ENCODE measurements at places on chromosomes 2 and 18.

DNA sequence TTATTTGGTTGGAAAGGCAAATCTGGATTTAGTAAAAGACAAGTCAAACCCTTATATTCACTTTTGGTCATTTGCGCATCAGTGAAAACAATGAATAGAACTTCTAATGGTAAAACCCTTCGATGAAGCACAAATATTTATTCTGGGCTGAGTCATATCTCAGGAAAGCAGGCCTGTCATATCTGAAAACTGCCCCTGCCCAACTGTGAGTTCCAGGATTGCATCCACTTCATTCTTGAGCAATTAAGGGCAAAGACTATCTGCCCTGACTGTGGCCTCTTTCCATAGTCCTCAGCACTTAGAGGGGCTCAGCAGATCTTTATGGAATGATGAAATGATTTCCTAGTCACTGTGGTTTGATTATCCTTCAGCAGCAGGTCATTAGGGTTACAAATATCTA, 795.2 kb upstream of the ID2 start:
- no peak for DNase-seq

DNA sequence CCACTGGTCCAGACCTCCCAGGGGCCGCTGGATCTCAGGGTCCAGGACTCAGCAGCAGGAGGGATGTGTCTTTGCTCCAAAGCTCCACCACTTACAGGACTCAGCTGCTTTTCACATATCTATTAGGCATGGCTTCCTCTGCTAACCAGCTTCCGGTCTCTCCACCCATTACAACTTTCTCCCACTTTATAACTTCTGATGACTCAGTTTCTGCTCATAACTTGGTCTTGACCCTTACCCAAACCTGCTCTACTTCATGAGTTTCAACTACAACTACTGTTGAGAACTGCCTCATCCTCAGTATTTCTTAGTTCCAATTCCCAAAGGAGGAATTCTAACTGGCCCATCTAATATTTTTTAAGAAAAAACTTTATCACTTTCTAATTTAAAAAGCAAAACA, 17.2 kb downstream of the SULT1C2 start:
- no peak for DNase-seq

GRCh38 chr2:40230707-40231432, 221.0 kb downstream of the SLC8A1 start:
- no peak for DNase-seq

- DNase-seq: no peak
Measured at GRCh38 chr2:182619276-182619675, 96.8 kb upstream of the DNAJC10 start.

GRCh38 chr2:184369307-184369706, 229.0 kb upstream of the ZNF804A start:
- no peak for DNase-seq

Data from SK-N-SH (cell line).